A549 treated with dexamethasone at 1 μM for 4 hours (cell line): ENCODE measurements at places on chromosomes 11 and 22. TPM values are rescaled to one million over a fixed set of nuclear protein-coding genes. Genes with fewer than 3 reads are reported as not detected.

Gene APOBEC3B
- 26.4 to 32.3 TPM (median 29.2 TPM) in 5 replicates for total RNA-seq

Gene NCAM1
- total RNA-seq = 0.05 to 0.11 TPM in 2 of 5 replicates, not detected in the others

Gene FOLR3
- total RNA-seq = 0.18 TPM in 1 of 5 replicates, not detected in the others

Gene BARX2
- total RNA-seq = not detected in 5 replicates

Gene HBB
- not detected in 5 replicates for total RNA-seq

Gene ARHGAP42
- total RNA-seq = 4.2 to 6.8 TPM (median 4.8 TPM) in 5 replicates

Gene OTOG
- total RNA-seq = not detected in 5 replicates

Gene MOGAT2
- total RNA-seq = 0.05 to 0.09 TPM in 2 of 5 replicates, not detected in the others

Gene CD6
- 0.05 to 0.41 TPM (median 0.11 TPM) in 5 replicates for total RNA-seq

Gene SLC22A8
- not detected in 5 replicates for total RNA-seq

Gene SLC7A4
- not detected in 5 replicates for total RNA-seq

Gene DLG2
- 0.22 to 0.31 TPM (median 0.24 TPM) in 5 replicates for total RNA-seq

Gene RAG2
- total RNA-seq = not detected in 5 replicates

Gene KDELR3
- total RNA-seq = 19.3 to 21.4 TPM (median 20.7 TPM) in 5 replicates

Gene ADAMTS8
- total RNA-seq = 1.1 to 2.3 TPM (median 1.9 TPM) in 5 replicates

Gene PGR
- total RNA-seq = not detected in 5 replicates

Gene CD3D
- total RNA-seq = not detected in 5 replicates

Gene OR4A16
- total RNA-seq = not detected in 5 replicates

Gene XKR3
- not detected in 5 replicates for total RNA-seq

Gene FAU
- 854 to 960 TPM (median 861 TPM) in 5 replicates for total RNA-seq
